ENCODE measurements at places on chromosomes 6 and 20.
A peak's percentile ranks its signal among the peaks of the same experiment; 100 is the strongest.

DNA sequence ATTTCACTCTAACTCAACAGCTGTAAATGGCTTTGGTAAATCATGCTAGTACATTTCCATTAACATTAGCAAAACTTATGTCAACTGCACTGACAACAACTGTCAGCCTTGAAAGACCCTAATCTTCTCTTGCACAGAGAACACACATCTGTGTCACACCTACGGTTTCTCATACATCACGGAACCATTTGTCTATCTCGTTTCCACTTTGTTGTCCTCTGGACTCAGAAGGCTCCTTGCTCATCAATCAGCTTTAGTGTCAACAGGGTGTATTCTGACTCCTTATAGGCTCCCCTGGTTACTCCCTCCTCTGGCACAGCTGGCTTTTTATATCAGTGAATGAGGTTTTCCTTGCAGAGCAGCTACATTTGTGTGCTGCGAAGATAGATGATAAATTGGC, 49.3 kb downstream of the CD83 start:
- no peak for DNase-seq

DNA sequence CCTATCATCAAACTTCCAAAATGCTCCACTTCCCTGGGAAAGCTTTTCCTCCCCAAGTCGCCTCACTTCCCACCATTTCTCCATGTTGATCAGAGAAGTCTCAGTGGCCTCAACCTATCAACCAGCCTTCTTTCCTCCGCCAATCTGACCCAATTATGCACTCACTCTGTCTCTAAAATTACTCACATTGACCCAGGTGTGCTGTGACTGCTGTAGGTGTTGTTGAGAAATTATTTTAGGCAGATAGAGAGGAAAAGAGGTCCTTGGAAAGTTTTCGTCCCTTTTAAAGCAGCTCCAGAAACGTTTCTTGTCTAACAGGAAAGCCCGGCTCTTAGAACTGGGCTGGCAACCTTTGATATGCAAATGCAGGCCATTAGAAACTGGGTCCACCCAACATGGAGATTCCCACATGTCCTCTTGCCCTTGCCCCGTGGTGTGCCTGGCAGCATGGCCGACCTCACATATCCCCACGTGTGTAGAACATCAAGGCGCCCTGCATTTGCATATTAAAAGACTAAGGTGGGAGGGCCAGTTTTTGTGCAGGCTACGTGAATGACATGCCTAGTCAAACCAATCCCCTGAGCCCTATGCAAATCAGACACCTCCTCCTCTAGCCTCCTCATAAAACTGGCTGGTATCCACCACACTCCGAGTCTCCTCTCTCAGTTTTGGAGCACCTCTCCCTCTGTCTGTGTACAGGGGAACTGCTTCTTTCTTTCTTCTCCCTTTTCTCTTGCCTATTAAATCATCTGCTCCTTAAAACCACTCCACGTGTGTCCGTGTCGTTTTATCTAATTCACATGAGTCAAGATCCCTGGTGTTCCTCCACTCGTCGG, 12.9 kb downstream of the IPCEF1 start:
- DNase-seq: no peak

GRCh38 chr20:17083738-17084137, 143.1 kb upstream of the PCSK2 start:
- no peak for DNase-seq

- DNase-seq: no peak
Measured at GRCh38 chr6:22906091-22906549, 336.8 kb downstream of the HDGFL1 start.

- DNase-seq: no peak
Measured at GRCh38 chr6:16851044-16851540, 89.8 kb upstream of the ATXN1 start.

DNA sequence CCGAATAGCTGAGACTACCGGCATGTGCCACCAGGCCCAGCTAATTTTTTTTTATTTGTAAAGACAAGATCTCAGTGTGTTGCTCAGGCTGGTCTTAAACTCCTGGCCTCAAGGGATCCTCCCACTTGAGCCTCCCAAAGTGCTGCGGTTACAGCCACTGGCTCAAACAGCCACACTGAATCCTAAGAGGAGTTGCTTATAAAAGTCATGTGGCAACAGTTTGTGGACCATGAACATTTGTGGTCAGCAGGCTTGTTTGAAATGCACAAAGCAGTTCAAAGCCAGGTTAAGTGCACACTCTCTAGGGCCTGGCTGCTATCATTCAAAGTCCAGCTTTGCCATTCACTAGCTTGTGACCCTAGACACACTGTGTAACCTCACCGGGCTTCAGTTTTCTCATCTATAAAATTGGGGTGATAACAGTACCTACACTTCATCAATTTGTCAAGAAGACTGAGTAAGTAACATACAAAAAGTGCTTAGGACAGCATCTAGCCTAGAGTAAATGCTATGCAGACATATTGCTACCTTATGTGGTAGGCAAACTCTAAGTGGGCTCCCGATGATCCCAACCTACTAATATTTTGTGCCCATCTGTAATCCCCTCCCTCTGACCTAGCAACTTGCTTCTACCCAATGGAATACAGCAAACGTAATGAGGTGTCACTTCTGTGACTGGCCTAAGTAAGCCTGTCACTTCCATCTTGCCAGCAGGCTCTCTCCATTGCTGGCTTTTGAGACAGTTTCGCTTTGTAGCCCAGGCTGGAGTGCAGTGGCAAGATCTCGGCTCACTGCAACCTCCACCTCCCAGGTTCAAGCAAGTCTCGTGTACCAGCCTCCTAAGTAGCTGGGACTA, 122.9 kb downstream of the ZMYND8 start:
- no peak for DNase-seq

DNA sequence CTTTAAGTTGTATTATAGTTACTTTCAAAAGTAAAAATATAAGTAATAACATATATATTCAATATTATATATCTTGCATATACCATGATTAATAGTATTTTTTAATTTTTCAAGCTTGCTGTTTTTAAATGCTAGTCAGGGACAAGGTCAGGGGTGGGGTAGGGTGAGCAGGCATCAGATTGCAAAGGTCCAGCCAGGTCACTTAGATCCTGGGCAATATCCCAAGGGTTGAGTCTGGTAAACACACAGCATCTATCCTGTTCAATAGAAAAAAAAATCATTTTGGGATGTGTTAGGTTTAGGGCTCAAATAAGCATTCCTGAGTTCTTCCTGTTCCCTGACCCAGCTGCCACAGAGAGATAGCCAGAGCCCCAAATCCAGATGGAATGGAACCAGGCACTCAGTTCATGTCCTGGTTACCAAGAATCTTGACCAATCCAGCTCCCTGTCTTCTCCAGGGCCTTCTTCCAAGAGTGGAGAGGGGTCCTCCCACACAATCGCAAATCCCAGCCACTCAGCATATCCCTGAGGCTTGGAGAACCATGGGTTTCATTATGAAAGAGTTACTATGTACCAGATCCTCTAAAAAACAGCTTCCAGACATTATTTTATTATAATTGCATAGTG, 134.9 kb upstream of the TOP1 start:
- no peak for DNase-seq

DNA sequence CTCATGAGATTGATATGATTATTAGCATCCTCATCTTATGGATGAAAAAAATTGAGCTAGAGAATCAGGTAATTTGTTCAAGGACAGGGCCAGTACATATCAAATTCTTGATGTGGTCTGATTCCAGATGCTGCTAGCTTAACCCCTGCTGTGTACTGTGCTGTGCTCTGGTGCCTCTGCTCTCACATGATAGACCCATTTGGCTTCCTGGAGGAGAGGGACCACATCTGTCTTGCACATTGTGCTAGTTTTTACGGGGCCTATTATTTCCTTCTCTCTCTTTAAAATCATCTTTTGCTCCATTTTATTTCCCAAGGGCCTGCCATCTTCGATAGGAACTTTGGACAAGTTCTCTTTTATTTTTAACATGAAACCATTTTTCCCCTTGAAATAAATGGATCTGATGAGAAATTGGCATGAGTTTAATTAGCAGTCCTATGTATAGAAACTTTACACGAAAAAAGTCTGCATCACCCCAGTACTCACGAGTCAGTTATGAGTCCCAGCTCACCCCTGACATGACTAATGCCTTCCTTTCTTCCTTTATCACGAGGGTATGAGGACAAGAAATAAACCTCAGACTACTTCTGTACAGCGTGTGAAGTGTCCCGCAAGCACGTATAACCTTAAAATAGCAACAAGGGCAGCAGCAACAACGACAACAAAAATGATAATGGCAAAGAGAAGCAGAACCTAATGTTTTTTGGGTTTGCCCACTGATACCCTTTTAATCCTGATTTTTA, 26.5 kb downstream of the CD109 start:
- DNase-seq: no peak

- peak; percentile 24 for DNase-seq
Measured at GRCh38 chr20:53413186-53413631, 180.4 kb downstream of the ZNF217 start.

- DNase-seq: no peak
Measured at GRCh38 chr6:107658920-107659865, 164.9 kb downstream of the SCML4 start.

- DNase-seq: no peak
Measured at GRCh38 chr20:41818991-41819390, 200.8 kb upstream of the CHD6 start.

DNA sequence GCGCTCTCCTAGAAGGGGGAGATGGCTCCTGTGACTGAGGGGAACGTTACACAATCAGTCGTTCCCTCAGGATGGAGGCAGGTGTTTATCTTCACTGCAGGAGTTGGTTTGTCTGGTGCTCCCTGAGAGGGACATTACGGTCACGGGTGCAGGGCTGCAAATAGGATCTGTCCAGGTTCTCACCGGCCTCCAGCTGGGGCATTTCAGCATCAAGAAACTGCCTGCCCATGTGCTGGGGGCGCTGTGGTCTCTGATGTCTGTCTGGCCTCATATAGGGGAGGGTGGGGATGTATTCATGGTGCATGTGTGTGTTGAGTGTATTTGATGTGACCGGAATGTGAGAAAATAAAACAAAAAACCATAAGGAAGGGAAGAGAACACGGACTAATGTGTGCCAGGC, 77.1 kb downstream of the TBC1D7 start:
- no peak for DNase-seq

GRCh38 chr20:59575653-59576052, 28.7 kb upstream of the PHACTR3 start:
- no peak for DNase-seq

- DNase-seq: no peak
Measured at GRCh38 chr20:17863577-17864292, 104.9 kb downstream of the SNX5 start.

DNA sequence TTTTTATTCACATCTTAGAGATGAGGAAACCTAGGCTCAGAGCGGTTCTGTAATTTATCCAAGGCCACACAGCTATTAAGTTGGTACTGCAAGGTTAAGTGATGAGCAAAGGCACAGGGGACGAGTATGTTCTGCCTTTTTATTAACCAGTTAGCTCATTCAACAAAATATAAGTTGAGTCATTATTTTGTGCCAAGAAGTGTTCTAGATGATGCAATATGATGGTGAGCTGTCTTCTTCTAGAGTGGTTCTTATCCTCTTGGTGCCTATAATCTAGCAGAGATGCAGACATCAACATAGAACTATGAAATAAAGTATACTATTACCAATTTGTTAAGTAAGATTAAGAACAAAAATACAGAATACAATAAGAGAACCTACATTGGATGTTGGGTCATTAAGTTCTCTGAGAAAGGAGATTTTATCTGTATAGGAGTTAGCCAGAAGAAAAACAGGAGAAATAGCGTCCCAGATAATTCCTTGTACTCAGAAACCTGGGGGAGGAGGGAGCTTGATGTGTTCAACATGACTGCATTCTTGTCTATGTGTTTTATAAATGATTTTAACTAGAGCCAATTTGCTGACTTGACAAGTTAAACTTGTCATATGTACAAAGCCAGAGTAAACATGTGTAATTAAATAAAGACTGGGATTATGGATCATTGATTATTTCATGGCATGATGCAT, 122.3 kb downstream of the TBXT start:
- DNase-seq: no peak

DNA sequence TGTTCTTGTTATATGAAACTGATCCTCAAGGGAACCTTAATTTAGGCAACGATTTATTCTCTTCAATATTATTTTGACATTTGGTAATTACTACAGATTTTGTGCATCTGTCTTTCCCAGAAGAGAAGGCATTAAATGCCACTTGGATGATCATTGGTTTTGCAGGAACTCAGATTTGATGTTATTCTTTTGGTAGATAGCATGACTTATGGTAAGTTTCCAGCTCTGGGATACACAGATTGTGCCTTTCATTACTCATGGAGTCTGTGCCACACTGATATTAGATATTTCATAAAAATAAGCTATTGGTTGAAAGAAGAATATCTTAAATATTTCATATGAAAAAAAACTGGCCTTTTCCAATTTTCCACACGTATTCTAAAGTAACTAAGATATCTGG, 120.1 kb downstream of the AIG1 start:
- no peak for DNase-seq

DNA sequence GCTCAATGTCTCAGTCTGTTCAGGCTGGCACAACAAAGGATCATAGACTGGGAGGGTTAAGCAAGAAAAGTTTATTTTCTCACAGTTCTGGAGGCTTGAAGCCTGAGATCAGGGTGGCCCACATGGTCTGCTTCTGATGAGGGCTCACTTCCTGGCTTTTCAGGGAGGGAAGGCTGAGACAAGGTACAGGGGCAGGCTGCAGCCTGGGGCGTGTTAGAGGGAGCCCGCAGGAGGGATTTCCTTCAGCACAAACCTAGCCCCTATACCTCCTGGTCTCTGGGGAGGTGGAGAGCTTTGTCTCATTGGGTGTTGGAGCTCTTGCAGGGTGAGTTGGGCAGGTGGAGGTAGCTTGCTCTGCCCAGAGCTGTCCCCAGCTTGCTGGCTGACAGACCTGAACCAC, 81.1 kb upstream of the GPR6 start:
- DNase-seq: no peak

DNA sequence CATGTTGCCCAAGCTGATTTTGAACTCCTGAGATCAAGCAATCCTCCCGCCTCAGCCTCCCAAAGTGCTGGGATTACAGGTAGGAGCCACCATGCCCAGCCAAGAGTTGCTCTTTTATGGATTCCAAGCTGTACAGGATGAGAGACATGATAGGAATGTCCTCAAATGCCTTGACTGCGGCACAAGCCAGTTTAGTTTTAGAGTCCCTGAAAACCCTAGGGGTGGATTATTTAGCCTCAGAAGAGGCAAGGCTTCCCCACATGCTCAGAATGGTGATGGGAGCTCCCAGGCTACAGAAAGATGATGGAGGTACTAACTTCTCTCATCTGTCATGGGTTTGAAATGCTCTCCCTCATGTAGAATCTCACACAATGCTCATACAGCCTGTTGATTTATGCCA, 280.5 kb upstream of the PRND start:
- DNase-seq: no peak

- no peak for DNase-seq
Measured at GRCh38 chr6:92763274-92763584, 656.1 kb downstream of the EPHA7 start.

- no peak for DNase-seq
Measured at GRCh38 chr6:117545161-117545595, 57.1 kb downstream of the GOPC start.

GRCh38 chr6:37201726-37202125, 31.8 kb downstream of the PIM1 start:
- DNase-seq: no peak

DNA sequence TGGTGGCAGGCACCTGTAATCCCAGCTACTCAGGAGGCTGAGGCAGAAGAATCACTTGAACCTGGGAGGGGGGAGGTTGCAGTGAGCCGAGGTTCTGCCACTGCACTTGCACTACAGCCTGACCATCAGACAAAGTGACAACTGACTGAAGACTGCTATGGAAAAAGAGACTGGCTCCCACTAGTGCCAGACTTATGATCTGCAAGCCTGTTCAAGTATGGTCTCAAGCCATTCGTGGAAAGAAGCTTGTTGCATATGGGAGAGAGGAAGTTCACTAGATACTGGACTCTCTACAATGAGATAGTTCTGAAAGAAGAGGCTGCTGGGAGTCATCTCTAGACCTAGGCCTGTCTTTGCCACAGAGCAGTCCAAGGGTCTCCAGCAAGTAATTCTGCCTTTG, 26.7 kb downstream of the MDN1 start:
- DNase-seq: no peak

Measured in stimulated activated CD8-positive, alpha-beta memory T cell treated with anti-CD3 and anti-CD28 coated beads, Interleukin-2, amount 100 ng/mL, for 48 hours (primary cell).